ENCODE measurements at places on chromosomes 13 and 19.

- no peak for DNase-seq
Observed at GRCh38 chr13:95571941-95572340, 19.4 kb downstream of the CLDN10 start.

DNA sequence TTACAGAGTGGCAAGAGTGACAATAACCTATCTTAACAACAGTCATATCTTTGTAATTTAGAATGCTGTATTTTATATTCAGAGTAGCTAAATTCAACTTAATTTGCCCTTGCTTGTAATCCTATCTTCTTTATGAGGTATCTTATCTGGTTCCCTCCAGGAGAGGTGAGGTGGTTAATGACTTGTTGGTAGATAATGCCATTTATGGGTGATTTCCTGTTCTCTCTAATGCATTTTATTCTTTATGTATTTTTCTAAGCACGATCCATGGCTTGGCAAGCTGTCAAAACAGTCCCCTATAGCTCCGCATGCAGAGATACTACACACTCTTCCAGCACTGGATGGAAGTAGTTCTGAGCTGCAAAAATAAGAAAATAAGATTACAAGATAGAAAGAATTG is 267.9 kb downstream of the LMO7 start:
- DNase-seq, result no peak

DNA sequence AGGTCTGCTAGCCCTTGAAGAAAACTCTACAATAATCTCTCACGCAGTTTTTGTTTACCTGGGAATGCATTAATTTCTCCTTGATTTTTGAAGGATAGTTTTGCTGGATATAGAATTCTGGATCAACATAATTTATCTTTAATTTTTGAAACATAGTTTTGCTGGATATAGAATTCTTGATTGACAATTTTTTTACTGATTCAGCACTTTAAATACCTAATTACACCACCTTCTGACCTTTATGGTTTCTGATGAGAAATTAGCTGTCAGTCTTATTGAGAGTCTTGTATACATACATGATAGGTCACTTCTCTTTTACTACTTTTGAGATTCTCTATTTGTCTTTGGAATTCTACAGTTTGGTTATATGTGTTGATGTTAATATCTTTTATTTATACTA is 741.6 kb downstream of the FGF9 start:
- no peak for DNase-seq

GRCh38 chr19:48724796-48725753 is 5.5 kb upstream of the MAMSTR start:
- DNase-seq, result peak; percentile 25

DNA sequence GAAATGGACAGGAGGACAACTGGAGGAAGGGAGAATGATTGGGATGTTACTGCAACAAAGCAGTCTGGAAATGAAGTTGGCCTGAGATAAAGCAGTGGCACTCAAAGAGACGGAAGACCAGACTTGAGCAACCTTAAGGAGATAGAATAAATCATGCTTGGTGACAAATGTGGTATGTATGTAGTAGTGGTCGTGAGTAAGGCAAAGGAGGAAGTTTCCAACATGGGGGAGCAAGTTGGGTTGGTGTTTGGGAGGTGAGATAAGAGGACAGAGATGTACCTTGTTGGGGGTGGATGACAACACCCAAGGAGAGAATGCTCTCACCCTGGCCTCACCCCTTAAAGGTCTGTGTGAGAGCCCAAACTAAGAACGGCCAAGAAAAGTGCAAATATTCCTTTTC is 420.5 kb downstream of the DIAPH3 start:
- DNase-seq, result no peak

DNA sequence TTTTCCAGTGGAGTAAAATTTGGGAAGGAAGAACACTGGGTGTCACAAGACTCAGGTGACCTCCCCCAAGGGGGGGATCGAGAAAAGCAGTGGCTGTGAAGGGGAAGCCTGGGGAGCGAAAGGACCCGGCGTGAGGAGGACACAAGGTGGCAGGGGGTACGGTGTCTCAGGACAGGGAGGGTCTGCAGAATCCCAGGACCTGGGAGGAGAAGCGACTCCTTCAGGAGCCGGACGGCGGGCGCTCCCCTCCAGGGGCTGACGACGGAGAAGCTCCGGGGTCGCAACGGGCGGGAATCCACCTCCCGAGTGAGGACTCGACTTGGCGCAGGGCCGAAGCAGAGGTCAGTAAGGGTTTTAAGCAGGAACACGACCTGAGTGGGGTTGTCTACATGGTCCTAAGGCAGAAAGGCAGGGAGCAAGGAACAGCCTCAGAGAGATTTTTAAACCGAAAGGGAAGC is 529 bp downstream of the ZNF836 start:
- DNase-seq, result no peak
